ENCODE measurements at places on chromosomes 12 and 14.

DNA sequence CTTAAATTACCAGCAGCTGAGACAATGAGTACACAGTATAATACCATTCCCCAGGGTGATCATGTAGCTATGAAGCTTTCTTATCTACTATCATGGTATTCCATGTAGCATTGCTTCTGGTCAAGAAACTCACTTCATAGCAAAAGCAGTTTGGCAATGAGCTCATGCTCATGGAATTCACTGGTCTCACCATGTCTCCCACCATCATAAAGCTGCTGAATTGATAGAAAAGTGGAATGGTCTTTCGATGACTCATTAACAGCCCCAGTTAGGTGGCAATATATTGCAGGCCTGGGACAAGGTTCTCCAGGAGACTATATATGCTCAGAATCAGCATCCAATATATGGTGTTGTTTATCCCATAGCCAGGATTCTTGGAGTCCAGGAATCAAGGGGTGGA, 553.7 kb downstream of the FOXG1 start:
- DNase-seq, result no peak

GRCh38 chr12:92582893-92583292, 119.9 kb upstream of the PLEKHG7 start:
- DNase-seq, result no peak

- DNase-seq, result peak; percentile 17
These were observed 521 bp upstream of the PCED1B start for GRCh38 chr12:47078733-47079467.

DNA sequence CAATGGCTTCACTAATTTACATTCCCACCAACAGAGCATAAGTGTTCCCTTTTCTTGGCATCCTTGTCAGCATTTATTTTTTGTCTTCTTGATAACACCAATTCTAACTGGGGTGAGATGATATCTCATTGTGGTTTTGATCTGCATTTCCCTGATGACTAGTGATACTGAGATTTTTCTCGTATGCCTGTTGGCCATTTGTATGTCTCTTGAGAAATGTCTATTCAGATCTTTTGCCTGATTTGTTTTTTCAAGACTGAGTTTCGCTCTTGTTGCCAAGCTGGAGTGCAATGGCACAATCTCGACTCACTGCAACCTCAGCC, 4.7 kb upstream of the PLD4 start:
- no peak for DNase-seq

DNA sequence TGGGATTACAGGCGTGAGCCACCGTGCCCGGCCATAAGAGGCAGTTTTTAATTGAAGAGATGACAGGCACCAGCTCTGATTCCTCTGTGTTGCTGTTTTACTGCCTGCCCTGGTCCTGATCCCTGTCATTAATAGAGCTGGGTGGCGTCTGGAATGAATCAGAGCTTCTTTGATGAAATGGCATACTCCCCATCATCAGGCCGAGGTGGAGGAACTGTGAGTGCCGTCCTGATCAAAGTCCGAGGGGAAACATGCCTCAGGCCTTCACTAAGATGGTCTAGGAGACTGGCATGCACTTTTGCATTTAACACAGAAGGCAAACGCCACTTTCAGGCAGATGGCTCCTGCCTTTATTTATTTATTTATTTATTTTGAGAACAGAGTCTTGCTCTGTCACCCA, 34.1 kb downstream of the IL31 start:
- no peak for DNase-seq

DNA sequence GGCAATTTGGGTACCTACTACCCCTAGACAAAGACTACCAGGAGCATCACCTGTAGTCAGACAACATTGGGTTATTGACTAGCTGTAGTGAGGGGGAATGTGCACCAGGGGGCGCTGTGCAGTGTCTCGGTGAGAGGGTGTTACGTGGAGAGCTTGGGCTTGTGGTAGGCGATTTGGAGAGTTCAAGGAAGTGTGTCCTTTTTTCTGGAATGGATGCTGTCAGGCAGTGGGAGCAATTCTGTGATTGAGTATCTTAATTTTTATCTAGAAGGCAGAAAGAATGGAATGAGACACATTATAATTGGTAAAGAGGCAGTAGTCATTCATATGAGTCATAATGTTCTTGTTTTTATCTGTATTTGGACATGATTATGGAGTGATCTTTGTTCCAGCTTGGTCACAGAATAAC, 187.7 kb downstream of the GALC start:
- DNase-seq, result peak; percentile 40

DNA sequence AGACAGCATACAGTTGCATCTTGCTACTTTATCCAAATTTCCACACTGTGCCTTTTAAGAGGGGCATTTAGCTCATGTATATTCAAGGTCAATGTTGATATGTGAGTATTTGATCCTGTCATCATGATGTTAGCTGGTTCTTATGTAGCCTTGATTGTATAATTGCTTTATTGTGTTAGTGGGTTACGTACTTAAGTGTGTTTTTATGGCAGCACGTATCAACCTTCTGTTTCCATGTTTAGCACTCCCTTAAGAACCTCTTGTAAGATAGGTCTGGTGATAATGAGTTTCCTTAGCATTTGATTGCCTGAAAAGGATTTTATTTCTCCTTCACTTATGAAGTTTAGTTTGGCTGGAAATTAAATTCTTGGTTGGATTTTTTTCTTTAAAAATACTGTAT, 445.2 kb downstream of the NAV3 start:
- DNase-seq, result no peak

- peak; percentile 51 for DNase-seq
These were observed 54.2 kb downstream of the RPAP3 start for GRCh38 chr12:47651368-47652254.

DNA sequence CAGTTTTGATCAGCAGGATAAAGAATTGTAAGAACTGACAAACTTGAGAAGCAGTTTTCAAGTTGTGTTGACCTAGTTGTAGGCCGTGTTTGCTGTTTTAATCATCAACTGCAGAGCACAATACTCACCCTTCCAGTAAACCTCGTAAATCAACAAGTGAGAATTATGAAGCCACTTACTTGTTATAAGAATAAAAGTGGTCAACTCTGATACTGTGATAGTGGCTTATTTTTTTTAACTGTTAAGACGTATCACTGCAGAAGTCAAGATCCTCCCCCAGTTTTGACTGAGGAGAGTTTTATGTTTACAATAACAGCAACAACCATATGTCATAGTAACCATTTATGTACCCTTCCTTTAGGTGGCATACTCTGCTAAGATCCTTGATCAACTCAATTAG, 100.8 kb upstream of the DACT1 start:
- no peak for DNase-seq

- no peak for DNase-seq
These were observed 965 bp downstream of the KRT73 start for GRCh38 chr12:52617403-52617785.

DNA sequence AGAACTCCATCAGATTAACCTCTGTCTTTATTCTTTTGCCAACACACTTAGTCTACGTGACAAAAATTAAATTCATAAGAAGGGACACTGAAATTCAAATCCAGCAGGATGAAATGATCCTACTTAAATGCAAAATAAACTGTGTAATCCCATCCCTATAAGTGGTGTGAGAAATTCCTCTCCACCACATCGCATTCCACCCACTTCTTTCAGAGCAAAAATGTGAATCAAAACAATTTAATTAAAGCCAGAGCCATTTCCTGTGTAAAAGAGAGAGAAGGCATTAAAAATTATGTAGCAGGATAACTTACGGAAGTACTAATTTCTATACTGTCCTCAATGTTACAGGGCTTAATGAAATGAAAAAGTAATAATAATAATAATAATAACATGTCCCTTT, 844.3 kb downstream of the GALC start:
- no peak for DNase-seq

- no peak for DNase-seq
These were observed 19.2 kb downstream of the DDX51 start for GRCh38 chr12:132124766-132125425.

DNA sequence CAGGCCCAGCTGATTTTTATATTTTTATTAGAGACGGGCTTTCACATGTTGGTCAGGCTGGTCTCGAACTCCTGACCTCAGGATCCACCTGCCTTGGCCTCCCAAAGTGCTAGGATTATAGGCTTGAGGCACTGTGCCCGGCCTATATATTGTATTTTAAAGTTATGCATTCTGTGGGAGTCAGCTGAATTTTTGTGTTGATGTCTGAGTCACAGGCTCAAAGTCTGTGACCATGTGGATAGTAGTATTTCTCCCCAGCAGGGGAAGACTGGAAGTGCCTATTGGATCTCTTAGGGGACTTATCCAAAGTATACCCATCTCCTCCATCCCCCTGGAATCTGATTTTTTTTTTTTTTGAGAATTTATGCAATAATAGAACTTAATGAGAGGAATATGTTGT, 43.8 kb upstream of the ATF1 start:
- DNase-seq, result no peak

DNA sequence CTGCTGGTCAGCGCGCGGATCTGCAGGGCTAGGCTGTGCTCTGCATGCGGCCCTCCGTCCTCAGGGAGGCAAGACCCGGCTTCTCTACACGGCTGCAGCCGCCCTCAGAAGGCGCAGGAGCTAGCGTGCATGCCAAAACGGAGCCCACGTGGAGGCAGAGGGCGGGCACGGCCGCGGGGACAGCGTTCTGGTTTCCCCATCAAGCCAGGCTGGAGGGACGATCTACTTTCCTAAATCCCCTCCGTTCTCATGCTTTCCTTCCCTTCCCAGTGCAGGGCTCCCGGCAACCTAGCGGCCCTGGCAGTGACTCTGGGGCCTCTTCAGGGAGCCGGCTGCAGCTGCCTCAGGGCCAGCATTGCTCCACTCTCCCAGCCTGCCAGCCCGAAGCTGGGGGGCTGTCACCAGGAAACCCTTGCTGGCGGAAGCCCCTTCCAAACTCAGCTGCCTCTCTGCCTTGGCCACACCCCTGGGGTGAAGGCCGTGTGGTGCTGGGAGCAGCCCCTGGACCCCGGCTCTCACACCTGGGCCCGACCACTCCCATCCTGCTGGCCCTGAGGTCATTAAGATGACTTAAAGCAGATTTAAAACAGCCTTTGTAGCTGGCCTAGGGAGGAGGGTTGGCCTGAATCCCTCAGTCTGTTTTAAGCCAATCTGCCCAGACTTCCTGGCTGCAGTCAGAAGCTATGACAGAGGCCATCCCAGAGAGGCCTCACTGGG, 9.2 kb upstream of the GOLGA3 start:
- no peak for DNase-seq

- DNase-seq, result no peak
These were observed 340.9 kb downstream of the AACS start for GRCh38 chr12:125406131-125406530.

DNA sequence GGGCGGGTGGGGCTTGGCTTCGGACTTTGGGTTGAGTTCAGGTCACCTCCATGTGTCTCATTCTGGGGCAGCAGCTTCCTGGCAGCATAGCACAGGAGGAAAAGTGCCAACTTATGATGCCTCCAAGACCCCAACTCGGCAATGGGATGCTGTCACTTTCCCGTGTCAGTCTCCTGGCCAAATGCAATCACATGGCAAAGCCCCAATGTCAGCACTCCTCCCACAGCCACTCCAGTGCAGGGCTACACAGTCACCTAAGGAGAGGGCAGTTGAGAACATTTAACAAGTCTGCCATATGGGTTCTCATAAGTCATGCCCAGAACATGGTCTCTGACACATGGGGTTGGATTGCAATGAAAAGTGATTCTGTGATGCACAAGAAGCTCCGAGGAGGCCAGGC, 26.7 kb downstream of the ELK3 start:
- DNase-seq, result no peak

DNA sequence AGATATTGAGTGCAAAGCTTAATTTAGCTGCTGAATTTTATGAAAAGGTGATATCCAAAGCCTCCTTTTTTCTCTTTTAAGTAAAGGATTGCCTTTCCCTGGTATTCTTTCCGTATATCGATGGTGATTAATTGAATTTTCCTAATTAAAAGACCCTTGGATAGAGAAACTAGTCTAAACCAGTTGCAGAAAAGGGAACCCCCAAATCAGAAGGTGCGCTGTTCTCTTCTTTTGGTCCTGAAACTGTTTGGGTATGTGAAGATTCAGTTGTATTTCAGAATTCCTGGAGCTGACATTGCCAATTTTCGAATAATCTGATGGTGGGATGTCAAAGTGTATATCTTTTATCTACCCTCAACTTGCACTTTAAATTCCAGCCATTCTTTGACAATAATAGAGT, 1.9 kb downstream of the GPHN start:
- DNase-seq, result peak; percentile 10

GRCh38 chr12:59944177-59944576, 348.3 kb downstream of the SLC16A7 start:
- DNase-seq, result no peak

GRCh38 chr12:124420996-124421674, 126.2 kb downstream of the RFLNA start:
- DNase-seq, result no peak

- peak; percentile 21 for DNase-seq
These were observed 1.3 kb upstream of the ASCL1 start for GRCh38 chr12:102955926-102956737.
